ENCODE measurements at places on chromosomes 1 and 21.

- DNase-seq = no peak
These were observed 2.8 kb upstream of the SLC2A1 start for GRCh38 chr1:42961312-42962091.

- peak; percentile 62 for DNase-seq
These were observed 364.0 kb downstream of the CAMTA1 start for GRCh38 chr1:7149080-7149838.

GRCh38 chr1:17567582-17567981 lies 28.1 kb downstream of the ARHGEF10L start:
- no peak for DNase-seq

GRCh38 chr1:235631816-235632215 lies 17.8 kb downstream of the GNG4 start:
- DNase-seq = no peak

- peak; percentile 28 for DNase-seq
These were observed 187.0 kb upstream of the HP1BP3 start for GRCh38 chr1:20974069-20974468.

DNA sequence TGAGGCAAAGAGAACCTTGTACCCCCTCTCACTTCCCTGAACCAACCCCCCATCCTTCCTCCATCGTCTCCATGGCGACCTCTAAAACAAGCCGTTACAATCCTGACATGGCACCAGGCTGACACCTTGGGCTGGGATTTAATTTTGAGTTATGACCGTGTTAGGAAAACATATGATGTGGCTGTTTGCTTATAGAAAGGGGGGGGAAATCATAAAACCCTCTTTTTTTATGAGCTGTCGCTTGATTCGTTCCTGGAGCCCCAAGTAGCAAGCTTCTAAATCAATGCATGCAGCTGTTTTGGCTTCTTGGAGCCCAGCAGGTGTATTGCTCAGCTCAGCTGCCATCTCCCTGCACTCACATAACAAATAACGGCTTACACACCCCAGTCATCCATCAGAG lies 301.2 kb upstream of the SPAG17 start:
- DNase-seq = no peak

DNA sequence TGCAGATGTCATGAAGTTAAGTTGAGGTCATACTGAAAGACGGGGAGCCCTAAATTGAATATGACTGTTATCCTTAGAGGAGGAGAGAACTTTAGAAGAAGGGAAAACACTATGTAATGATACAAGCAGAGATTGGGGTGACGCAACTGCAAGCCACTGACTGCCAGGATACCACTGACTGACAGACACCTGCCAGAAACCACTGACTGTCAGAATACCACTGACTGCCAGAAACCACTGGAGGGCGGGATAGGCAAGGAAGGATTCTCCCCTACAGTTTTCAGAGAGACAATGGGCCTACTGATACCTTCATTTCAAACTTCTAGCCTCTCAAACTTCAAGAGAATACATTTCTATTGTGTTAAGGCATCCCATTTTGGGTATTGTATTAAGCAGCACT lies 388.7 kb downstream of the USH2A start:
- DNase-seq = no peak

DNA sequence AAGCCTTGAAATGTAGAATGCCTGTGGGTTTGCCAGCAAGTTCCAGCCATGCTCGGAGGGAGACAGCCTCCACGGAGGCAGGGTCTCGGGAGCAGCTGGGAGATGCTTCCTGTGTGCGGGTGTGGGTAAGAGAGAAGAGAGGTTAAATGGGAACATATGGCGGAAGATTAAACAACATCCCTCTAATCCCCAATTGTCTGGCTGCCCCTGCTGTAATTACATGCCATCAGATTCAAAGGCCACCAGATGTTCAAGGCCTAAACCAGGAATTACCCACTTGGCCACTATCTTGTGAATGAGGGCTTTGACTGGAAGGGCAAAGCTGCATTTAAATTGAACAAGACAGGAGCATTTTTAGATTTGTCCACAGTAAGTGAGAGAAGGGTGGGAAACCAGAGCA lies 81.4 kb upstream of the BACE2 start:
- no peak for DNase-seq

GRCh38 chr1:9101510-9102146 lies 27.3 kb downstream of the GPR157 start:
- peak; percentile 83 for DNase-seq

- peak; percentile 50 for DNase-seq
These were observed 61.1 kb upstream of the HP1BP3 start for GRCh38 chr1:20848162-20848561.

DNA sequence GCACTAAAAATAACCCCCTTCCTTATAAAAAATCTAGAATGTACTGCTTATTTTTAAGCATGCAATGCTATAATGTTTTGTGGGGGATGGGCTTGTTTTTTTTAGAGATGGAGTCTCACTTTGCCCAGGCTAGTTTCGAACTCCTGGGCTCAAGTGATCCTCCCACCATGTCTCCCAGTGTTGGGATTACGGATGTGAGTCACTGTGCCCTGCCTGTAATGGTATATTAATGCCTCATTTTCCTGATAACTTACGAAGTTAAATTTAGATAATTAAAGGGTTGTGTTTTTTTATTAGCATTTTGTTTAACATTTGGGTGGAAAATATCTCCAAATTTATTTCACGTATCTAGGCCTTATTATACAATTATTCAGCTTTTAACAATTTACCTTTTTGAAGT lies 6.5 kb downstream of the RNF11 start:
- DNase-seq = no peak

- no peak for DNase-seq
These were observed 7.9 kb upstream of the PIK3CD start for GRCh38 chr1:9643351-9644256.

DNA sequence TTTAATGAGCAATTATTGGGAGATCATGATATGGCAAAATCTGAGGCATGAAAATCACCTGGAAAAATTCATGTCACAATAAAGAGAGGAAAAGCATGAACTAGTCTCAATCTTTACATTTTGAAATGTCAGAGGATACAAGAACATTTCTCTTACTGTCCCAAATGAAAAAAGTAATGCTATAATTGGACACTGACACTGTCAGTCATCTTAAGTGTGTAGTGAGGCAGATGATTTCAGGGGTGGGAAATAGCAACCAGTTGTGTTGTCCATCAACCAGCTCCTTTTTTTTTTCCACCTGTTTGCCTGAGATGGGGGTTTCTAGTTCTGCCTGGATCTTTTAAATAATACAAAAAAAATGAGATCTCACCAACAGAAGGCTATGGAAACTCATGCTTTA lies 646.2 kb downstream of the KCNT2 start:
- no peak for DNase-seq

DNA sequence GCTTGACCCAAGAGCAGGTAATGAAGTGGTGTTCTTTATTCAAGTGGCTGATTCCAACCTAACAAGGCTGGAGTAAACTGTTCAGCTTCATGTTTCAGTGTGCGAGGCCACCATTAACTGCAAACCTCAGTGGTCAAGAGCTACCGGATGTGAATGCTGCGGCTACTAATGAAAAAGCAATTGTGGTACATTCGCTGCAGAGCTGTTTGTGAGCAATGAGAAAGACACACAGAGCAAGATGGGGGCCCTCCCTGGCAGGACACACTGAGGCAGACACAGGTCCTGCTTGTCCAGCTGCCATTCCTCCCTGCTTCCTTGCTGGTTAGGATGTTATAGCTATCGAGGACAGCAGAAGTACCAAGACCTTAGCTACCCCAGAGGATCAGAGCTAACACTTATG lies 26.1 kb downstream of the SYF2 start:
- DNase-seq = no peak

DNA sequence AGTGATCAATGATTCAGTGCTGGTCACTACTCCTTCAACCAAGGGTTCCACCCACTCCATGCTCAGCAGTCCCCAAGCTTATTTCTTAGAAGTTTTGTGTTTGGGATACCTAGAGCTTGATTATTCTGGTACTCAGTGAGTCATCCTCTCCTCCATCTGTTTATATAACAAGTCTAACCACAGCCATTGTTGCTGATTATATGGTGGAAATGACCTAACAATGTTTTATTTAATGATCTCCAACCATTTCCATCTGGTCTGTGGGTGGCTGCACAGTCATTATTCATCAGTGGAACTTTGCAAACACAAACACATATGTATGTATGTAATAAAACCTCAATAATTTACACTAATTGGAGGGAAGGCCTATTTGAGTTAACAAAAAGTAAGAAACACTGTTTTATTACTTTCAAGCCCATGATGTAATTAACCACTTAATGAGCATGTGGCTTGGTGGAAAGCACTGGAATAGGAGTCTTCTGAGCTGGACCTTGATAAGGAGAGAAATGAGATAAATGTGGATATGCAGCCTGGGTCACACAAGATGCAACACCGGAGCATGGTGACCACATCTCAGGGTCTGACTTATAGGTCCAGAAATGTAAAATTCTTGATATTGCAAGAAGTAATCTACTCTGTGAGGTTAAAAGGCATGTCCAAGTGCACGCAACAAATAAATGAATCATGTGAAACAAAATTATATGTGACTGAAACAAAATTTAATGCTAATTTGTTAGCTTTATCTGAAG lies 99.0 kb upstream of the WLS start:
- DNase-seq = peak; percentile 82

GRCh38 chr1:114094363-114094634 lies 59.4 kb downstream of the SYT6 start:
- DNase-seq = peak; percentile 22

GRCh38 chr1:29441916-29442668 lies 205.8 kb downstream of the PTPRU start:
- no peak for DNase-seq

DNA sequence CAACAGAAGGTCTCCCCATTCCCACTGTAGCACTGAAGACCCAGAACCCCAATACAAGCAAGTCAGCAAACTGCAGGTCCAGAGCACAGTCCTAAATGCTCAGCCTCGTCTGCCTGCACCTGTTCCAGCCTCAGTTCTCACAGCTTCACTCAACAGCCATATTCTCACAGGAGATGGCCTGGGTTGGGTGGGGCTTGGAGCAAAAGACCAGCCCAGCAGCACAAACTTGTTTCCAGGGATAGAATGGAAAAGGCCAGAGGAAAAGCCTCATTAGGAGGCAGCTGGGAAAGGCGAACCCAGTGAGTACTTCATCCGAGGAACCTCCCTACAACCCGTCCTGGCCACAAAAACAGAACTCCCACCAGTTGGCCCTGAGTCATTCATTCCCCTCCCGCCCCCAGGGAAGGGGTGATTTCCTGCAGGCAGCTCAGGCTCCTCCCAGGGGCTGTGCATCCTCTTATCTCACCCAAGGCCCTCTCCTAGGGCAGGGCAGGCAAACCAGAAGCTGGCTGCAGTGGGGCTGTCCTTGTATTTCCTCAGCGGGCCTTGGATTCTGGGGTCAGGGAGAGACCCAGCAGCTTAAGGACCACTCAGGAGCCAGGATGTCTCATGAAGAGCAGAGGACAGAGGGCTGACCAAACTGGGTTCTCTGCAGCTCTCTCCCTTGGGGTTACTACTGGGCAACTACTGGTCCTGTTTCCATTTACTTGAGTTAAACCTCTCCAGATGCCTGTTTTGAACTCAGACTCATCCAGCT lies 7.4 kb upstream of the MPL start:
- peak; percentile 79 for DNase-seq

DNA sequence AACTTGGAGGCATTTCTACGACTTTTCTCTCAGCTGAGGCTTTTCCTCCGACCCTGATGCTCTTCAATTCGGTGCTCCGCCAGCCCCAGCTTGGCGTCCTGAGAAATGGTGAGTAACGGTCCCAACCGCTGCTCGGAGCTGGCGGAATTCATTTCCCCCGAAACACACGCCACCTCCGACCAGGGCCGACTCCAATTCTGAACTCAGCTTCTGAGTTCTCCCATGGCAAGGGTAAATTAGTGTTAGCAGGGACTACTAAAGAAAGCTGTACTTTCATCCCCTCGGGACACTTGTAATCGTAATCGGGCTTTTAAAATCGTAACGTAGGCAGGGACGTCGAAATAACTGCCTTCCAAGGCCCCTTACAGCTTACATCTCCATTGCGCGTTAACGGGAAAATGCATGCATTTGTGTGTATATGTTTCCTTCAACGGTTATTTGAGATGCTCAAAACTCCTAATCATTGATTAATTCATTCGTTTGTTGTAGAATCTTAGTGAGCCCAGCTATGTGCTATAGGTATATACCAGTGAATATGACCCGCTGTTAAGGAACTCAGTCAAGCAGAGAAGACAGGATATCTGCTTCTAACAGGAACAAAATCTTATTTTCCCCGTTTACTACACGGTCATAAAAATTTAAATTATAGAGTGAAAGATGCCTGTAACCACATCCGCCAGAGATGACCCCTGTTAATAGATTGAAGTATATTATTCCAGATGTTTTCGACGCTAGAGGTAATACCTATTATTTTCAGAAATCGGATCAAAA lies 472 bp downstream of the DTL start:
- DNase-seq = no peak

GRCh38 chr1:72241397-72241796 lies 40.9 kb downstream of the NEGR1 start:
- DNase-seq = peak; percentile 1

GRCh38 chr1:173863224-173864161 lies 4.3 kb downstream of the GAS5 start:
- no peak for DNase-seq

DNA sequence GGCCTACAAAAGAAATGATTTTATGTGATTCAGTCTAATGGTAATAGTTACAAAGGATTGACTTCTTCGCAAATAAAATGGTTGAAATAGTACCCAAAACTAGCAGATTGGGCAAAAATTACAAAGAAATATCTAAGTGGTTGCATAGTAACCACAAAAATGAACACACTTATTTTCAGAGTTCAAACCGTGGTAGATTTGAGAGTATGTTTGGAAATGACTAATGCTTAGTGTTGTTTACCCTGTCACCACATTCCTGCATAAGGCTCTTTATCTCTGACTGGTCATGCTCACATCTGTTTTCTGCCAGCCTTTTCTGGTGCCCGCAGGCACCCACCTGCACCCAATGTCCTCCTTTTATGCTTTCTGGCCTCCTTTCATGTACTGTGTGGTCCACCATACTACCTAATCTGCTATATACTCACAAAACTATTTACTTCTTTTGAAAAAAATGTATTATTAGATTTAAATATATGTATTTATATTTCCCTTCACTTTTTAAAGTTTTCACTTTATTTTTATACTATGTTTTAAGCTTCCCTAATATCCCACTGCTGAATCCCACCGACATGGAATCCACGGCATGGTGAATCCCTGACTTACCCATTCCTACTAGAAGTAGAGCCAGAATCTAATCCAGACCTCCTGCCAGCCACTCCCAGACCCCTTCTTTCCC lies 30.3 kb downstream of the PTPRC start:
- peak; percentile 93 for DNase-seq
